Fibroblast of mammary gland (primary cell): ENCODE measurements at places on chromosomes 2 and 18.

DNA sequence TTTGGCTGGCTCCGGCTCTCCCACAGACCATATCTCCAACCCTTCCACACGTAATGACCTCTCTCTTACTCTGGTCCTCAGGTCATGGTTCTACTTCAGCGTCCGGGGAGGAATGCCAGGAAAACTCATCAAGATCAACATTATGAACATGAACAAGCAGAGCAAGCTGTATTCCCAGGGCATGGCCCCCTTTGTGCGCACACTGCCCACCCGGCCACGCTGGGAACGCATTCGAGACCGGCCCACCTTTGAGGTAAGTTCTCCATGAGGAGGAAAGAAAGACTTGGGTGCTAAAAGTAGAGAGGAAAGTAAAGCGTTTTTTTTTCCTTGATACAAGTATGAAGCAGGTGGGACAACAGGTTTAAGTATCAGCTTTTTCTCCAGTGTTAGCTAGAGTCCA lies 1.9 kb downstream of the AGBL5 start:
- no peak for DNase-seq

DNA sequence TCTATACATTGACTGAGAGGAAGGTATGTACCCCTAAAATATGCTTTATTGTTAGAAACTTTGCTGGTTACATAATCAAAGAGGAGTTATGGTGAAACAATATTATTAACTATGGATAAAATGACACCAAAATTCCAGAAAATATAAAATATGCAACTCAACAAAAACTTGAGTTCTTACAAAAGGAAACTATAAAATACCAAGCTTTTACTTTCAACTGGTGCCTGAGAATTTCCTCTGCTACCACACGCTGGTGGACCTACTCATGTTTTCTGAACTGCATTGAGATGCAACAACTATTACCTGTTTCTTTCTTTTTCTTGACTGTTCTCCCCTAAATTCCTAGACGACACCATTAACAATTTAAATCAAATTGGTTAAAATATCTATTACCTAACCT lies 8.2 kb upstream of the NFE2L2 start:
- DNase-seq = no peak

- DNase-seq = no peak
These were observed 124.3 kb downstream of the XRCC5 start for GRCh38 chr2:216233281-216233995.

DNA sequence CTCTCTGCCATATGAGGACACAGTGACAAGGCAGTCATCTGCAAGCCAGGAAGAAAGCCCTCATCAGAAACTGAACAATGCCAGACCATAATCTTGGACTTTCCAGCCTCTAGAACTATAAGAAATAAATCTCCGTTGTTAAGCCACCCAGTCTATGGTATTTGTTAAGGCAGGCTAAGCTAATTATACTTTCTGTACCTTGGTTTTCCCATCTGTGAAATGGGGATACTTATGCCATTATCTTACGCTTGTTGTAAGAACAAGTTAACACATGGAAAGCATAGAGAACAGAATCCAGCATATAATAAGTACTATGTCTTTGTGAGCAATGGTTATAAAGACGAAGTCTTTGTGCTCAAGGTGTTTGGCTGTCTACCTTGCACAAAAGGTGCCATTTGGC lies 8.3 kb upstream of the ADD2 start:
- no peak for DNase-seq

DNA sequence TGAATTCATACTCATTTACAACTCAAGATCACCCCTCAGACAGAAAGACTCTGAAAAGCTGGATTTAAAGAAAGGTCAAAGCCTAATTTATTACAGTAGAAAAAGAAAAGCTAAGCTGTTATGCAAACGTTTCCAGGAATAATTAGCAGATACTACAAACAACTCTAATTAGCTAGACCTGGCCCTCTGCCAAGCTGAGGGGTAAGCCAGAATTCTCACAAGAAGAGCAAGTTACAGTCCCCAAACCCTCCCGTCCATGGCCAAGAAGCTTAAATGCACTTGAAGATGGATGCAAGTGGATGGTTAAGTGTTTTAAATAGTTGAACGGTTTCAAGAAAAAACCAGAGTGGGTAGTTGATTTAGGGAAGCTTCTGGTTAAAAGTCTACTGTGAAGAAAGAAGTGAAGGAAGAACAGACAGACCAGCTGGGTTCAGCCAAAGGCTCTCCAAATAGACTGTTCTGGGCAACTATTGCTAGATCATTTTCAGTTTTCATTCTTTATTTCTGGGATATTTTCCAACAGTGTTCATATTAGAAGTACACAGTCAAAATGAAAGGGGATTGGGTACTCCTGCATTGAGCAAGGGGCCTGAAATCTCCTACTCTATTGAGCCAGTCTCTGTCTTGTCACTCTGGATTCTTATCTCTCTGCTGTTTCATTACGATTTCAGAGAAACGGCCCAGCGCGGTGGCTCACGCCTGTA lies 4.8 kb downstream of the LMAN2L start:
- DNase-seq = peak; percentile 5

- no peak for DNase-seq
These were observed 93.6 kb downstream of the SCN9A start for GRCh38 chr2:166282154-166282553.

- no peak for DNase-seq
These were observed 33.5 kb downstream of the TPRKB start for GRCh38 chr2:73703675-73704074.

- peak; percentile 6 for DNase-seq
These were observed 622.5 kb downstream of the RNF144A start for GRCh38 chr2:7539760-7540159.

DNA sequence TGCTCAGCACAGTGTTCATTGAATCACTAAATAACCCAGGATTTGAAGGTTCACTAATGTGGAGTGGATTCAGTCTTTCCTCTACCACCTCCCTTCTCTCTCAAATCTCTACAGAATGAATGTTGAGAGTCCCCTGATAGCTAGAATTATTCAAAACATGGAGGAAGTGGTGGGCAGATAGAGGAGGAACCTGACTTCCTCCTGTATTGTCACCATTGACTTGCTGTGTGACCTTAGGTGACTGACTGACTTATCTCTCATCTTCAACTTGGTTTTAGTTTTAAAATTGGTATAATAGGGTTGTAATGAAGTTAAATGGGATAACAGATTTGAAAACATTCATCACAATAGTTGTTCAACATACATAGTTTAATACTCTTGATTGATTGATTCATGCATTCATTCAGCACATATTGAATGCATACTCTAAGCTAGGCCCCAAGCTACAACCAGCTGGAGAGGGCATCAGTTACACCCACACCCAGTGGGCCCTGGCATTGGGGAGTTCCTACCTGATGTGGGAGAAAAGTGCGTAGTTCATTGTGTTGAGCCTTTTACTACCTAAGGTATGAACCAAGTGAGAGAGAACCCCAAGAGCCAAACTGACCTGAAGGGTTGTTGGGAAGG lies 96.0 kb downstream of the WDR7 start:
- DNase-seq = no peak

GRCh38 chr2:74824679-74825078 lies 9.2 kb upstream of the HK2 start:
- no peak for DNase-seq

DNA sequence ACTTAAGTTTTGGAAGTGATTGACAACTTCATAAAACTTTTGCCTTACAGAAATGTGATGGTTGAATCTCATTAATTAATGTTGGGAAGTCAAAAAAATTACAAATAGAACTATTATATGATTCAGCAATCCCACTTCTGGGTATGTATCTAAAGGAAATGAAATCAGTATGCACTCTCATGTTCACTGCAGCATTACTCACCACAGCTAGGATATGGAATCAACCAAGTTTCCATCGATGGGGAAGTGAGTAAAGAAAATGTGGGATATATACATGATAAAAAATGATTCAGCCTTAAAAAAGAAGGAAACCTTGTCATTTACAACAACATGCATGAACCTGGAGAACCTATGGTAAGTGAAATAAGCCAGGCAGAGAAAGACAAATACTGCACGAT lies 112.4 kb upstream of the WDR75 start:
- peak; percentile 72 for DNase-seq

DNA sequence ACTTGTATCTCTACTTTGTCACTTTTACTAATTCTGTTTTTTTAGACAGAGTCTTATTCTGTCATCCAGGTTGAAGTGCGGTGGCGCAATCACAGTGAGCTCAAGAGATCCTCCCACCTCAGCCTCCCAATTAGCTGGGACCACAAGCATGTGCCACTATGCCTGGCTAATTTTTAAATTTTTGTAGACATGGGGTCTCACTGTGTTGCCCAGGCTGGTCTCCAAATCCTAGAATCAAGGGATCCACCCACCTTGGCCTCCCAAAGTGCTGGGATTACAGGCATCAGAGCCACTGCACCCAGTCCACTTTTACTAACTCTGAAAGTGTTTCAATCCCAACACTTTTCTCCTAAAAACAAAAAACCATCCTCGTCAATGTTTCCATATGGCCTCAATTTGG lies 94.9 kb downstream of the MALT1 start:
- no peak for DNase-seq

GRCh38 chr2:212905640-212906201 lies 245.7 kb downstream of the IKZF2 start:
- peak; percentile 46 for DNase-seq

- no peak for DNase-seq
These were observed 48.2 kb upstream of the TFCP2L1 start for GRCh38 chr2:121333231-121333630.

- no peak for DNase-seq
These were observed 151.5 kb downstream of the WDSUB1 start for GRCh38 chr2:159134979-159135378.
